ENCODE measurements at places on chromosomes 4 and X.

- peak; percentile 39 for DNase-seq
Observed at GRCh38 chrX:102652031-102652688, 877 bp downstream of the GPRASP1 start.

DNA sequence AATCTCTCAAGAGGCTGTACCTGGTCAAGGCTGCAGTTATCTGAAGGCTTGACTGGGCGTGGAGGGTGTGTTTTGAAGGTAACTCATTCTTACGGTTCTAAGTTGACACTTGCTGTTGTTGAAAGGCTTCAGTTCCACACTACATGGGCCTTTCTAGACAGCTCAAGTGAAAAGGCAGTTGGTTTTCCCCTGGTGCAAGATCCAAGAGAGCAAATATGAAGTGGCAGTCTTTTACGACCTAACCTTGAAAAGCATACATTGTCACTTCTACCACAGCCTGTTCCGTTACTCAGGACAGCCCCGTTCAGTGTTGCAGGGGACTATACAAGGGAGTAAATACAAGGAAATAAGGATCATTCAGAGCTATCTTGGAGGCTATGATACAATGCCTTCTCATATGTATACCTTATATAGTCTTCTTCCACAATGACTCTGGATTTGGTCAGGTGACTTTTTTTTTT, 46.2 kb downstream of the PDS5A start:
- DNase-seq = peak; percentile 33

GRCh38 chr4:147174591-147174990, 228.9 kb upstream of the TTC29 start:
- no peak for DNase-seq

GRCh38 chr4:121243485-121243884, 79.4 kb upstream of the TNIP3 start:
- DNase-seq = peak; percentile 46

GRCh38 chr4:14863418-14864364, 138.6 kb upstream of the CPEB2 start:
- no peak for DNase-seq

- DNase-seq = no peak
Observed at GRCh38 chr4:152155070-152155469, 380.8 kb downstream of the FBXW7 start.

DNA sequence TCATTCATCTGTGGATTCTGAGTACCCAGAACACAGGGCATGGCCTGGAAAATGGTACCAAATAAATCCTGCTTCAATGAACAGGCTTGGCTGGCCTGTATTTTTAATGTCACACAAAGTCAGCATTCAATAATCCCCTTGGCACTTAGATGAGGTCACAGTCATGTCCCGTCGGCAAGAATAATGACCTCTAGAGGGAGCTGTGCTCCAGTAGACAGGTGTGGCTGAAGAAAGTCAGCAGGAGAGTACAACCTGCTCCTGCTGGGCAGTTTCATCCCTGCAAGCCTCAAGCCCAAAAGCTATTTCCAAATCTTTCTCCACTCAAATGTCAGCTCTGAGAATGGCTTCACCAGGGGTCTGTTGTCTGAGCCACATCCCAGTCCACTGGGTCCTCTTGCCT, 404.0 kb upstream of the F9 start:
- DNase-seq = peak; percentile 53

DNA sequence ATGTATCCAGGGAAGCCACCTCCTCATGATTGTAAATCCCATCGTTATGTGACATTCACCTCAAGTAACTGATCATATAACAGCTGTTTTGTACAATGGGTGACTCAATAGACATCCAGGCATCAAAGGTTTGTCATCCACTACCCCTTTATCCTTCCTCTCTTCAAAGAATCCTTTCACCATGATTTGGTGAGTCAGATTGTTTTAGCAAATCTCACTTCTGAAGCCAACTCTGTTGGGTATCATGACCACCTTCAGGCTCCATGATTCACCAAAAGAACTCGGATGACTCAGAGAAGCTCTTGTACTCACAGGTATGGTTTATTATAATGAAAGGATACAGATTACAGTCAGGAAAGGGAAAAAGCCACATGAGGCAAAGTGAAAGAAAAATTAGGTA, 132.1 kb downstream of the PWWP3B start:
- peak; percentile 6 for DNase-seq

DNA sequence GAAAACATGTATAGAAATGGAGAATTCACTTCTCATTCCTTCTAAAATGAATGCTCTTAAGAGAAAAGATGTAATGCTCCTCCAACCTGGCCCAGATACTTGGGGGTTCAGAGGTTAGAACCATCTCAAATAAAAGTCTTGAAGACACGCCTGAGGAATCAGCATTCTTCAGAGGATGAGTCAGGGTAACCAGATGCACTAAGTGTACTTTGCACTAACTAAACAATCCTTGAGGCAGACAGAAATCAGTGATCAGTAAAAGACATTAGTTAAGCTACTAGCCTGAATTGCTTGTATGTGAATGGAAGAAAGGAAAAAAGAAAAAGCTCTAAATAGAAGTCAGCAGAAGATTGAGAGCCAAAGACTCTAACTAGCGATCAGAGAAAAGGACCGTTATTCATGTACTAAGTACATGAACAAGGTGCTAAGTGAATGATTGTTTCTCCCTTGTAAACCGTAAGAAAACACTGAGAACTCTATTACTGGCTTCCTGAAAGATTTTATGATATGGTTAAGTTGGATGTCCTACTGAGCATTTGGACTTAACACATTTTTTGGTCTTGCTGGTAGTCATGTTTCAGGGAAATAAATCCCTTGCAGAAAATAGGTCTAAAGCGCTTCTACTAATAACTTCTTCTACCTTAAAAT, 738.3 kb downstream of the STPG2 start:
- DNase-seq = no peak

GRCh38 chr4:161555689-161556660, 607.8 kb downstream of the FSTL5 start:
- no peak for DNase-seq

GRCh38 chr4:101290654-101291053, 56.7 kb downstream of the PPP3CA start:
- no peak for DNase-seq

GRCh38 chr4:141409556-141409955, 188.9 kb downstream of the ZNF330 start:
- no peak for DNase-seq

DNA sequence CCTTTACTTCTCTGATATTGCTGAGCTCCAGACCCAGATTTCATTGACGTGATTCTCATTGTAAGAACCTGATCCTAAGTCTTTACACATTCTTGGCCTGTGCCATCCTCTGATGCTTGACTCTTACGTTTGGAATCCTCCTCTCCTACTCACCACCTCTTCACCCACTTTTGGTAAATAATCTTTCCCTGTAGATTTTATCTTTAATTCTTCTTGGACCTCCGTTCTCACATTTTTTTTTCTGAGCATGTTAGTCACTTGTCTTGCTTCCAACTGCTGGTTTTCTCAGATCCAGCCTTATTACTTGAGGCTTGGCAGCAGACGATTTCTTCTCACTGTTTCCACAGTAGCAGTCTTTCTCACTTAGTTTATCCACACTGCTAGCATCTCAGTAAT, 12.4 kb upstream of the SH3RF1 start:
- no peak for DNase-seq

GRCh38 chr4:118351851-118352827, 664 bp downstream of the PRSS12 start:
- DNase-seq = no peak

GRCh38 chr4:8781641-8782040, 90.0 kb downstream of the HMX1 start:
- DNase-seq = no peak

DNA sequence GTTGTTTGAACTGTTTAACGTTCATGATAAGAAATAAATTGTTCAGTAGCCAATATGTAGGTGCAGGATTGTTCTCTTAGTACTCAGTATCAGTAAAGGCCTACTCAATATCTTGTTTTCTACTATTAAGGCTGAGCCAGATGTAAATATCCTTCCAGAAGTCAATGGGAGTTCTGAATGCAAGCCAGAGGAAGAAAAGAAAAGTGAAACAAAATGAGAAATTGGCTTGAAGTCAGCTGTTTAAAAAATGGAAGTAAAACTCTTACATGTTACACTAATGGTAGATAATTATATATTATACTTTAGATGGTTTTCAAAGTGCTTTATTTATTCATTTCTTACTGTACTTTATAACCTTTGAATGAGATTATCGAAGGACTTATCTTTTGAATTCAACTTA, 1417.9 kb downstream of the ADGRL3 start:
- DNase-seq = no peak

GRCh38 chr4:4631150-4631549, 89.3 kb upstream of the STX18 start:
- peak; percentile 35 for DNase-seq

DNA sequence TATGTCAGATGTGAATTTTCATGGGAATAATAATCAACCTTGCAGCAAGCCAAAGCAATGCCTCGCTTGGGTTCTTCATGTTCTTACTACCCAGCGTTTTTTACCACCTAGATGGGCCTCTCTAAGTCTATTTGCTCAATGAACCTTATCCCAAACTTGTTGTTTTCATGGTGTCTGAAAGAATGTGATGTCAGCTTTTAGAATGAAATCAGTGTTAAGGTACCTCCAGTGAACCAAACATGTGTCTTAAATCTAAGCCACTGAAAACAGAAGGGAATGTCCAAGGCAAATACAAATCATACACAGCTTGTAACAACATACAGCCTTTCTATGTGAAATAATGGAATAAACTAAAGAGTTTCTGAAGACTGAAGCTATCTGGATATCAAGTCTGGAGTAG, 6.7 kb downstream of the EPGN start:
- DNase-seq = no peak

- peak; percentile 81 for DNase-seq
Observed at GRCh38 chr4:26074712-26075430, 160.9 kb downstream of the SMIM20 start.

GRCh38 chr4:180828455-180829018, 1414.7 kb upstream of the TENM3 start:
- no peak for DNase-seq

- DNase-seq = no peak
Observed at GRCh38 chr4:134695433-134695832, 493.8 kb upstream of the PABPC4L start.

- DNase-seq = no peak
Observed at GRCh38 chrX:13936521-13937225, 93.0 kb downstream of the GEMIN8 start.

DNA sequence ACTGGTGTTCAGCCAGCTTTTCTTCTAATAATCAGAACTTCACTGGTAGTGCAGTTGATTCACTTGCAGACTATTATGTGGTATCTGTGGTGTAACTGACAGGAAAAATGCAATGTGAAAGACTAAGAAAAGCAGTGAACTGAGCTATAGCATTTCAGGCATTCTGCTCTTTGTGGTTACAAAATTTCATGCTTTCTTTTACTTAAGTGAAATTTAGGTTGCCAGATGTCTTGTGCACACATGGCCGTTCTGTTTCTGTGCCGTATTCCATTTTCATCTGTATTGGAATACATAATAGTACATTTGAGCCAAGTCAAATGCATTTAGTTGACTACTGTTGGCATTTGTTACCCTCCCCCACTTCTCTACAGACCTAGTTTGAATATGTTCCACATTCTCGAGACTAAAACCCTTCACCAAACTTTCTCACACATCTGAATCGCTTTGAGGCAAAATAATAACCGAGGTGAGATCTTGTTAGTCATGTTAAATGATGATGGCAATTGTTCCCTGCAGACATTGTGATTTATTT, 8.2 kb downstream of the RTL3 start:
- DNase-seq = peak; percentile 68

DNA sequence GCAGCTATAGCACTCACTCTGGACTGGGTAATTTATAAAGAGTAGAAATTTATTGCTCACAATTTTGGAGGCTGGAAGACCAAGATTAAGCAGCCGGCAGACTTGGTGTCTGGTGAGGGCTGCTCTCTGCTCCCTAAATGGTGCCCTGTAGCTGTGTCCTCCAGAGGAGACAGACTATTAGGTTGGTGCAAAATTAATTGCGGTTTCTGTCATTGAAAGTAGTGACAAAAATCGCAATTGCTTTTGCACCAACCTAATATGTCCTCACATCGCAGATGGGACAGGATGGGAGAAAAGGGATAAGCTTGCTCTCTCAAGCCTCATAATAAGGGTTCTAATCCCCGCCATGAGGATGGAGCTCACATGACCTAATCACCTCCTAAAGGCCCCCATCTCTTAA, 258.1 kb upstream of the VCX3A start:
- DNase-seq = no peak

- DNase-seq = no peak
Observed at GRCh38 chr4:21964762-21965319, 16.3 kb upstream of the KCNIP4 start.

DNA sequence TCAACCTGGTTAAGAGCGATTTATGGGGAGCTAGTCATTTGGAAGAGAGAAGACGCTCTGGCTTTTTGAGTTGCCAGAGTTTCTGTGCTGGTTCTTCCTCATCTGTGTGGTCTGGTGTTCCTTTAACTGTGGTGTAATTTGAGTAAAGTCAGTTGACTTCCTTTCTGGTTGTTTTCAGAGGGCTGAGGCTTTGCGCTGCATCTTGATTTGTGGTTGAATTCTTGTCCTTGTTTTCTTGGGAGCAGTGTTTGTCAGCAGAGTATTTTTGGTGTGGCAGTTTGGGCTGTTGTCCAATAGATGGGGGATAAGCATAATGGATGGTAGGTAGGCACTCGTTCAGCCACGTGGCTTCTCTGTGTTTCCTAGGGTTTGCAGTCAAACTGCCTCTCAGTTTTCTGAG, 2143.2 kb upstream of the TENM3 start:
- DNase-seq = no peak

GRCh38 chrX:82092307-82092706, 890.4 kb downstream of the SH3BGRL start:
- DNase-seq = no peak

DNA sequence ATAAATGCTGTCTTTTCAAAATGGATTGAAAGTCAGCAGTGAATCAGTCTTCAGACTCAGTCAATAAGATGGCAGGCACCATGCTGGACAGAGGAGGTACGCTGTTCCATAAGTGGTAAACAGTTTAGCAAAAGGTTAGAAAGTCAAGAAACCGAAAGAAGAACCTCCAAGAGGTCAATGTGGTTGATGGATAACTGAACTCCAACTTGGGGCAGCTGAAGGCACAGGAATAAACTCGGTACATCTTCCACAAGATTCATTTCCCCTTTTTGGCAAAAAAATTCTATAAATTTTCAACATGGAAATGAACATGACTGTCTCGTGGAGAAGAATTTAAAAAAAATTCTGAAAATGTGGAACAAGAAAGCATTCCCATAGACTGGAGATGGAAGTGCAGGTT, 18.4 kb upstream of the SEL1L3 start:
- no peak for DNase-seq

DNA sequence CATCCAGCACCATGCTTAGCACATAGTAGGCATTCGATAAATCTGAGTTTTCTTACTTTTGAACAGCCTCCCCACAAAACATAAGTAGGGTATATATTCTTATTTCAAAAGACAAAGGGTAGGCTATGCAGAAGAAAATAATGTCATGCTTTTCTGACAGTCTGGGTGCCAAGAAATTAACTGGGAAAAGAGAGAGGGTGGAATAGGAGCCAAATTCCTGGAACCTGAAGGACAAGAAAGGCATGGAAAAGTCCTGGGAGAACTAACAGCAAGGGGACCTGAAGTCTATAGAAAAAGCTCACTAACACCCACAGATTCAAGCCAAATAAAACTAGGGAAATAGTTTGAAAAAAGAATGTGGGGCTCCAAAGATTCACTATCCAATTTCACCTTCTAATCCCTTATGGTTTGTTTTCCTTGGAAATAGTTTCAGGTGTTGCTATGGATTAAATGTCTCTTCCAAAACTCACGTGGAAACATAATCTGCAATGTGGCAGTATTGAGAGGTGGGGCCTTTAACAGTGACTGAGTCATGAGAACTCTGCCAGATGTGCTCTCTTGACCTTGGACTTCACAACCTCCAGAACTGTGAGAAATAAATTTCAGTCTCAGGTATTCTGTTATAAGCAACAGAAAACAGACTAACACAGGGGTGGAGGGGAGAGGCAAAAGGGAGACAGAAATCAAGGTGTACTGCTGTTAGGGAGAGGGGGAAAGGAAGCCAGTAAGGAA, 173.3 kb upstream of the ARHGEF9 start:
- no peak for DNase-seq
